Occipital lobe (tissue), 3 donors: ENCODE measurements at places on chromosomes 4 and X. TPM values are rescaled to one million over a fixed set of nuclear protein-coding genes. Genes with fewer than 3 reads are reported as not detected.

UGT2A1 gene
- not detected for total RNA-seq

USP17L30 gene
- not detected for total RNA-seq

TRIM61 gene
- total RNA-seq = 2.5 TPM

SPARCL1 gene
- total RNA-seq = 54.9 TPM

SH3RF1 gene
- total RNA-seq = 8.1 TPM
